Thoracic aorta (tissue), 2 donors: ENCODE measurements at places on chromosomes 7 and 10. TPM values are rescaled to one million over a fixed set of nuclear protein-coding genes. Genes with fewer than 3 reads are reported as not detected.

GRCh38 chr7:98281757-98282606 lies 496 bp downstream of the BRI3 start:
- DNase-seq, result no peak

DNA sequence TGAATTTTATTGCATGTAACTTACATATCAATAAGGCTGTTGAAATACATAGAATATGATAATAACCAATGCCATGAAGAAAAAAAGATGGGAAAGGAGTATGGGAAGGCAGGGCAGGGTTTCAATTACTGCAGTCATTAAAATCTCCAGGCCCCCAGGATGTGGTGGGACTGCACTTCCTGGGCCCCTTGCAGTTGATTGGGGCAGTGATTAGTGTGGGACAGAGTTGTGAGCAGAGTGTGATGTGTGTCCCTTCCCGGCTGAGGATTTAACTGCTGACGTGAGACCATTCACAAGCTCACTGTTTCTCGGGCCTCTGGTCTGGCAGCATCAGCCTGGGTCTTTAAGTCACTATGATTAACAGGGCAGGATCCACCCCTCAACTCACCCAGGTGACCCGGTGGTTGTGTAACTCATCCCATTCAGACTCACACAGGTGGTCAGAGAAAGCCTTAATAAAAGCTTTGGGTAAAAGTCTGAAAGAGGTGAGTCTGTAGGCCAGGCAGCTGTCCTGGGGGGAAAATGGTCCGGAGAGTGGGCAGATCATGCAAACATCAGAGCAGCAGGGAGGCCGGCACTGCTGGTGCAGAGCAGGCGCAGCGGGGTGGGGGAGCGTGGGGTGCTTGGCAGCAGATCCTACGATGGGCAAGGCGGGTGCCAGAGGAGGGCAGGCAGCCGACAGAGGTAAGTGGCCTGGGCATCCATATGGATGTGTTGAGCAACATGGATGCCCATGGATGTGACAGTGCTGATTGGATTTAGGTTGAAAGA lies 36.3 kb upstream of the WDFY4 start:
- no peak for DNase-seq

- no peak for DNase-seq
Observed at GRCh38 chr10:61941202-61941681, 39.7 kb downstream of the ARID5B start.

GRCh38 chr10:102643336-102644065 lies 778 bp upstream of the TRIM8 start:
- no peak for DNase-seq

DNA sequence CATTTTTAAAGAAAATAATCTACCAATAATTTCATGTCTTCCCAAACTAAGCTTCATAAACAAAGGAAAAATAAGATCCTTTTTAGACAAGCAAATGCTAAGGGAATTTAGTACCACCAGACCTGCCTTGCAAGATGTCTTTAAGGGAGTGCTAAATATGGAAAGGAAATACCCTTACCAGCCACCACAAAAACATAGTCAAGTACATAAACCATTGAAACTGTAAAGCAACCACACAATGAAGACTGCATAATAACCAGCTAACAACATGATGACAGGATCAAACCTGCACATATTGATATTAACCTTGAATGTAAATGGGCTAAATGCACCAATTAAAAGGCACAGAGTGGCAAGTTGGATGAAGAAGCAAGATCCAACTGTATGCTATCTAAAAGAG lies 586.5 kb upstream of the NRG3 start:
- no peak for DNase-seq

DNA sequence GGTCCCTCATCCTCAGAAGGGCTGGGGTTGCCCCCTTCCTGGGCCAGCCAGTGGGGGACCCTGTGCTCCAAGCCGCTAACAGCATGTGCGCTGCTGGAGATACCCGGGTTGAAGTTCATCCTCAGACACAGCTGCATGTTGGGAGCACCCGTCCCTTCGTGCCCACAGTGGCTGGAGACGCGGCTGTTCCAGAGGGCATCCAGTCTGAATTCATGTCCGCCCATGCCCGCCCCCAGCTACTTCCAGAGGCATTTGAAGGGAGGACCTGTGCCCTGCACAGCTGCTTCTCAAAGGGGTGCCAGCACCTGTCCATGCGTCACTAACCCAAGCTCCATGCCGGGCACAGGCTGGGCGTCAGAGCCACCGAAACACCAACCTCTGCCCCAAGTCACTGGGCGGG lies 68.1 kb upstream of the ADGRA1 start:
- DNase-seq, result no peak

DNA sequence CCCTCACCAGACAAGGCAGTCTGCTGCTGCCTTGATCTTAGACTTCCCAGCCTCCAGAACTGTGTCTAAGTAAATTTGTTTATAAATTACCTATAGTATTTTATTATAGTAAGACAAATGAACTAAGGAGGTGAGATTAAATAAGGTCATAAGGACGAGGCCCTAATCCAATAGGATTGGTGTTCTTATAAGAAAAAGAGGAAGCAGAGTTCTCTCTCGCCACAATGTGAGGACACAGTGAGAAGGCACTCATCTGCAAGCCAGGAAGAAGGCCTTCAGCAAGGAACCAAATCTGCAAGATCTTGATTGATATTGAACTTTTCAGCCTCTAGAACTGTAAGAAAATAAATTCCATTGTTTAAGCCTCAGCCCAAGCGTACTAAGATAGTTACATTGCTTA lies 6.1 kb upstream of the ZNF438 start:
- no peak for DNase-seq

- no peak for DNase-seq
Observed at GRCh38 chr10:77077316-77077945, 560.2 kb downstream of the KCNMA1 start.

- DNase-seq, result no peak
Observed at GRCh38 chr10:120022357-120022756, 129.8 kb downstream of the SEC23IP start.

DNA sequence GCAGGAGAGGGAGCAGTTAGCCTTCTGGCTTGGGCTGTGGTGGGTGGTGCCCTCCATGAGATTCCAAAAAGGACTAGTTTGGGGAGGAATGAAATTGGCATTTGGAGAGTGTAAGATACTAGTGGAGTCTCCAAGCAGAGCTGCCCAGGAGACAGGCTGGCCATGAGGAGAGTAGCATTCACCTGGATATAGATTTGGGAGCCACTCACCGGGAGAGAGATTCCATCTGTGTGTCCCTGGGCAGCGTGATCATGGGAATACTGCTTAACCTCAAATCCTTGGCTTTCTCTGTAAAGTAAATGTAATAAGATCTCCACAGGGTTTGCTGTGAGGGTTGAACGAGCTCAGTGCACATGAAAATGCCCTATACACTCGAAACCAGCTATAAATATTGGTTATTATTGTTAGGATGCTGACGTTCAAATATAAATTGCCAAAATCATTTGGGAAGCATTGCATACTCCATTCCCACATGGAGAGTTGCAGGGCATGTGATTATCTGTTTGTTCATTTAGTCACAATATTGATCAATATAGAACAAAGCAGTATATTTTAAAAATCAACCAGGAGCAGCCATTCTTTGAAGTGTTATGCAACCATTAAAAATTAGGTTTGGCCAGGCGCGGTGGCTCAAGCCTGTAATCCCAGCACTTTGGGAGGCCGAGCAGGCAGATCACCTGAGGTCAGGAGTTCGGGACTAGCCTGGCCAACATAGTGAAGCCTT lies 143.7 kb downstream of the CUX1 start:
- no peak for DNase-seq

GRCh38 chr10:53491774-53492173 lies 719.2 kb upstream of the MBL2 start:
- no peak for DNase-seq

DNA sequence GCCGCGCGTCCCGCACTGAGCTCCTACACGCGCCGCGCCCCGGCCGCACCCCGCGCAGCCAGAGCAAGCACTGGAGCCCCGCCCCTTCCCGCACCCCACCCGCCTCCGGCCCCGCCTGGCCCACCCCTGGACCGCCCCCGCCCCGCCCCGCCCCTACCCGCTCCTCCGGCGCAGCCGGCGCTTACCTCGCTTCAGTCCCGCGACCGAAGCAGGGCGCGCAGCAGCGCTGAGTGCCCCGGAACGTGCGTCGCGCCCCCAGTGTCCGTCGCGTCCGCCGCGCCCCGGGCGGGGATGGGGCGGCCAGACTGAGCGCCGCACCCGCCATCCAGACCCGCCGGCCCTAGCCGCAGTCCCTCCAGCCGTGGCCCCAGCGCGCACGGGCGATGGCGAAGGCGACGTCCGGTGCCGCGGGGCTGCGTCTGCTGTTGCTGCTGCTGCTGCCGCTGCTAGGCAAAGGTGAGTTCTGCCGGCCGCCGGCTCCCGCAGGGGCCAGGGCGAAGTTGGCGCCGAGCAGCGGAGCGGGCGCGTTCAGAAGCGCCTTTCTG lies at the start of gene RET:
RET (plus strand) TSS at position 194 of the 545 bp plus-strand sequence; CDS start at position 384, 190 bp downstream.
- no peak for DNase-seq

Gene TMEM176A
- total RNA-seq, result 23.4 TPM

Gene ZNF503
- 28.8 TPM for total RNA-seq

Gene PDZD7
- total RNA-seq, result 0.14 TPM

Gene A1CF
- total RNA-seq, result not detected

Gene NME8
- total RNA-seq, result not detected

Gene GPR37
- 2.8 TPM for total RNA-seq

Gene ZCWPW1
- 3.1 TPM for total RNA-seq
